ENCODE measurements at places on chromosomes 7 and 10.

DNA sequence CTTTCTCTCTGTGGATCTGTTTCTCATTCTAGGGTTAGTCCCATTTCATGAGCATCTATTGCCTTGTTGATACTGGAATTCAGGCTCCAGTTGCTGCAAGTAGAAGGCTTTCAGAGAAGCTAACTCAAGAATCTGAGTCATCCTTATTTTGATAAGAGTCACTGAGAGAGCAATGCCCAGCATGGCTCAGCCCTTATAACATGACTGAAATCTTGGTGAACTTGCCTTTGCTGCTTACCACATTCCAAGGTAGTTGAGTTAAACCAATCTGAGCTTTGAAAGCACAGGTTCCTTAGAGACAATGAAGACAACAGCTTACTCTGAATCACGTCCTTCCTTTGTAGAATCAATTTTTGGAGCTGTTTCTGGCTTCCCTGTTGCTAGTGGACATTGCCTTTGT lies 53.6 kb upstream of the CHCHD3 start:
- DNase-seq = no peak

DNA sequence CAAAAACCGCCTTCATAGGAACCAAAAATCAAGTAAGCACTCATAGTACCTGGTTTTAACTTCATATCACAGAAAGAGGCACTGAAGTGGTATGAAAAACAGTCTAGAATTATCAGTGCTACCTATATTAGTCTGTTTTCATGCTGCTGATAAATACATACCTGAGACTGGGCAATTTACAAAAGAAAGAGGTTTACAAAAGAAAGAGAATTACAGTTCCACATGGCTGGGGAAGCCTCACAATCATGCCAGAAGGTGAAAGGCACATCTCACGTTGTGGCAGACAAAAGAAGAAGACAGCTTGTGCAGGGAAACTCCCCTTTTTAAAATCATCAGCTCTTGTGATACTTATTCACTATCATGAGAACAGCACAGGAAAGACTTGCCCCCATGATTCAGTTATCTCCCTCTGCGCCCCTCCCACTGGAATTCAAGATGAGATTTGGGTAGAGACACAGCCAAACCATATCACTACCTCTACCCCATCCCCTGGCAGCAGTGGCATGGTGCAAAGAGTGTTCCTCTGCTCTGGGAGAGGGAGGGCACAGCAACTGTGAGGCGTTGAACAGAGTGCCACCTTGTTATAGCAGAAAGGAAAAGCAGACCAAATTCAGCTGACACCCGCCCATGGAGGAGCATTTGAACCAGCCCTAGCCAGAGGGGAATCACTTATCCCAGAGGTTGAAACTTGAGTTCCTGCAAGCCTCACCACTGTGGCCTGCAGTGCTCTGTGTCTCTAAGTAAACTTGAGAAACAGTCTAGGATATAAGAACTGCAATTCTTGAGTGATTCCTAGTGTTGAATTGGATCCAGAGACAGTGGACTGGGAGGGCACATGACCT lies 61.9 kb upstream of the PTPRZ1 start:
- no peak for DNase-seq

- peak; percentile 66 for DNase-seq
Observed at GRCh38 chr7:108442039-108442568, 14.1 kb downstream of the NRCAM start.

GRCh38 chr7:114589436-114589835 lies 174.8 kb downstream of the FOXP2 start:
- DNase-seq = no peak

DNA sequence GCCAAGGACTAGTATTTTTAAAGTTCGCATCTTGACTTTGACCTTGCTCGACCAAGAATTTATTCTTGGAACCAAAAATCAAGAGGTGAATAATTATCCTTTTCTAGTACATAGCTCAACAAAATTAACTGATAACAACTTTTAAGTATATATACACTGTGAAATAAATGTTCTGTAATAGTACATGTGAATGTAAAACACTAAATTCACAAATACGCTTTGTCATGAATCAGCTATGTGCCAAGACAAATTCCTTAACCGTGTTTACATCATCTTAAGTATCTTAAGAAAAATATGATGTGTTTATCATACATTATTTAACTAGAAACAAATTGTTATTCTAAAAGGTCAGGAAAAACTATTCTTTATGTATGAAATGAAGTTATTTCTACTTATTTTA lies 83.3 kb downstream of the CUL2 start:
- peak; percentile 92 for DNase-seq

DNA sequence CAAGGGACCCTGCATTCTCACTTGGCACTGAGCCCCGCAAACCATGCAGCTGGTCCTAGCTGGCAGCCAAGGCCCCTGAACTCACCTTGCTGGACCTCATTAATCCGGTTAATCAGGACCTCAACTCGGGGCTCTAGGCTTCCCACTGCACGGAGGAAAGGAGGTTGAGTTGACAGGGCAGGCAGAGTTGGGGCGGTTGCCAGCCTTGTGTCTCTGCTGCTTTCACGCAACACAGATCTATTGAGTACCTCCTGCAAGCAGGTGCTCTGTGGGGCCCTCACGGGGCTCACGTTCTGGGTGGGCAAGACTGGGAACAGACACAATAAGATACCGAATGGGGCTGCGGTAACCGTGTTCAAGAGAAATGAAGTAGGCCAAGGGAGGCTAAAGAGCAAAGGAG lies 6.2 kb downstream of the SYCE1 start:
- no peak for DNase-seq

- DNase-seq = no peak
Observed at GRCh38 chr7:22214000-22214399, 143.0 kb downstream of the RAPGEF5 start.

- no peak for DNase-seq
Observed at GRCh38 chr10:101319241-101319915, 34.6 kb upstream of the BTRC start.

GRCh38 chr7:80869821-80870751 lies 48.8 kb downstream of the SEMA3C start:
- DNase-seq = peak; percentile 77

GRCh38 chr10:116151076-116151475 lies 121.9 kb downstream of the GFRA1 start:
- no peak for DNase-seq

- no peak for DNase-seq
Observed at GRCh38 chr7:82373926-82374635, 69.5 kb downstream of the CACNA2D1 start.

- no peak for DNase-seq
Observed at GRCh38 chr7:131498237-131498885, 58.1 kb downstream of the PODXL start.

DNA sequence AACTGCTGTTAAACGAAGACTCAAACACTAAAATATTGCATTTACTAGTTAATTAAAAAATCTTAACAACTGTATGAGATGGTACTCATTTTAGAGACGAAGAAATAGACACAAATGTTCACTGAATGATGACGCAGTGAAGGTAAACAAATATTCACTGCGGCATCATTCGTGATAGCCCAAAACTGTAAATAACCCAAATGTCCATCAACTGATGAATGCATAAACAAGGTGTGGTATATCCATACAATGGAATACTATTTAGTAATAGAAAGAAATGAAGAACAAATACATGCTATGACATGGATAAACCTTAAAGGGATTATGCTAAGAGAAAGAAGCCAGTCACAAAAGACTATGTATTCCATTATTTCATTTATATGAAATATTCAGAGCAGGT lies 51.4 kb downstream of the CDK6 start:
- no peak for DNase-seq

GRCh38 chr7:133183969-133184368 lies 68.9 kb upstream of the EXOC4 start:
- DNase-seq = peak; percentile 14

- no peak for DNase-seq
Observed at GRCh38 chr10:119377958-119378736, 164.4 kb downstream of the RGS10 start.

DNA sequence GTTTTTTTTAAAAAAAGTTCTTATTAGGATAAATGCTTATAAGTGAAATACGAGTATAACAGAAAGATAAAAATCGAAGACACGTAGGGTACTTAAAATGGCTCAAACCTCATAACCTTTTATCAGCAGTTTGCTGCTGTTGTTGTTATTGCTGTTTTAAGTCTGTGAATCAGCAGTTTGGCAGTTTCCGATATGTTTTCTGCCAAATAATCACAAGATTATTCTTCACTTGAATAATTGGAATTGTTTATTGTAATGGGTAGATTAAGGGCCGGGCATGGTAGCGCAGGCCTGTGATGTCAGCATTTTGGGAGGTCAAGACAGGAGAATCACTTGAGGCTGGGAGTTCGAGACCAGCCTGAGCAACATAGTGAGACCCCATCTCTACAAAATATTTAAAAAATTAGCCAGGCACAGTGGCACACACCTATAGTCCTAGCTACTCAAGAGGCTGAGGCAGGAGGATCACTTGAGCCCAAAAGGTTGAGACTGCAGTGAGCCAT lies 177.6 kb downstream of the VTI1A start:
- DNase-seq = no peak

- DNase-seq = no peak
Observed at GRCh38 chr7:34550996-34551395, 107.0 kb upstream of the NPSR1 start.

DNA sequence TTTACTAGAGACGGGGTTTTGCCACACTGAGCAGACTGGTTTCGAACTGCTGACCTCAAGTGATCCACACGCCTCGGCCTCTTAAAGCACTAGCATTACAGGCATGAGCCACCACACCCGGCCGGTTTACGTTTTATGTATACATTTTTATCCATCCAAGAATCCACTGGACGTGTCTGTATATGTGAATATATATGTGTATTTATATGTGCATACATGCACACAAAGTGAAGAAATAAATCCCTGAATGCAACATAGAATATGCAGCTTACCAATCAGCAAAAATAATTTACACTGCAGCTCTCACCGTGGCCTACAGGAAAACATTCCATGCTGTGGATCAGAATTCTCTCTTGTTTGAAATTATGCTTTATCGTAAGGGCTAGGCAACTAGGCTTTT lies 23.3 kb downstream of the DCLRE1C start:
- DNase-seq = no peak

DNA sequence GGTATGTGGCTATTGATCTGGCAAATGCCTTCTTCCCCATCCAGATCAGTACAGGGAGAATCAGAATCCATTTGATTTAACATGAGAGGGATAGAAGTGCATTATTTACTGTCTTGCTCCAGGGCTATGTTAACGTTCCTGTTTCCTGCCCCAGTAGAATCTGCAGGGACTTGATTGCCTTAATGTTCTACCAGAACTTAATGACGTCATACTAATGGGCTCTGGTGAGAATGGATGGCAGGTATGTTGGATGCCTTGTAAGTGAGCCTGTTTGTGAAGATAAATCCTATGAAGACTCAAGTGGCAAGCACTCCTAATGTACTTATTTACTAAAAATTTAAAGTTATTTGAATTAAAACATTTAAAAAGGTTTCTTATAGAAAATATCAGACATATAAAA lies 44.5 kb upstream of the CHCHD3 start:
- no peak for DNase-seq

DNA sequence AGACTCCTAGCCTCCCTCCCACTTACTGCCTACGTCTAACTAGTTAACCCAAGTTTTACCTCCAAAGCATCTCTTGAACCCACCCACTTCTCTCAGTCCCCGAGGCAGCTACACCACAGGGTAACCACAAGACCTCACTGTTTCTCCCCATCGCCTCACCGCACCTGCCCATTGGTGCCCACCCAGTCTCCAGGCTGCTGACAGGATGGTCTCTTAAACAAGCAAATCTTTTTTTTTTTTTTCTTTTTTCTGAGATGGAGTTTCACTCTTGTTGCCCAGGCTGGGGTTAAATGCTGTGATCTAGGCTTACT lies 47.0 kb downstream of the DENND2A start:
- no peak for DNase-seq

- no peak for DNase-seq
Observed at GRCh38 chr7:79284211-79284610, 169.3 kb downstream of the MAGI2 start.

DNA sequence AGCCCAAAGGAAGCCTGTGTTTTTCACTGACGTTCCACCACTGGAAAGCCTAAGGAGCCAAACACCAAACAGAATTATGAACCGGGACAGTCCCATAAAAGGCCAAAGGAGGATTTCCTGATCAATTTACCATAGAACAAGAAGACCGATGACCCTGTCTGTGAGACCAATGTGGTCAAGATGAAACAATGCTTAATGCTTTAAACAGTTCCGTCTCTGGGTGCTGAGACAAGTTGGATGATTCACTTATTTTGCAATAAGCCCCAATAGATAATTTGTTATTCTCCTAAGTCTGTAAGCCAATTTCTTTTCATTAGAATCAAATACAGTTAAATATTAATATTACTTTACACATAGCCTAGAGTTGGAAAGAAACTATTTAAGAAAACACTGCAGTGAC lies 134.9 kb downstream of the MICU1 start:
- DNase-seq = no peak

GRCh38 chr7:48176356-48176893 lies 5.2 kb downstream of the ABCA13 start:
- no peak for DNase-seq

DNA sequence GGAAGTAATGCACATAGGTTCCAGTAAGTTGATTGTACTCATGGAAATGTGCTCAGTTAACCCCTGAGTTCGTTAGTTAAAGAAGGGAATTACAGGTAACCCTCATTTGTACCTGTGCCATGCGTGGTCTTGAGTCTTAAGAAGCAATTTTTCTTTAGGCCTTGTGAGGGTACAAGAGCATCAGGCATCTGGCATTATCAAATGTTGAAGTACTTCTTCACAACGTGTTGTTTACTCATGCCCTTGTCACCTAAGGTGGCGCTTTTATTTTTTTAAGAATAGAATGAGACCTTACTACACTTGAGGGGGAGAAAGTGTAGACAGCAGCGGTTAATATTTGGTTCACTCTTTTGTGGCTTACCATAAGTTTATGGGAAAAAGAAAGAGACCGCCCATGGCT lies 167.1 kb downstream of the VTI1A start:
- no peak for DNase-seq

GRCh38 chr7:144656965-144657517 lies 178.8 kb downstream of the TPK1 start:
- no peak for DNase-seq

DNA sequence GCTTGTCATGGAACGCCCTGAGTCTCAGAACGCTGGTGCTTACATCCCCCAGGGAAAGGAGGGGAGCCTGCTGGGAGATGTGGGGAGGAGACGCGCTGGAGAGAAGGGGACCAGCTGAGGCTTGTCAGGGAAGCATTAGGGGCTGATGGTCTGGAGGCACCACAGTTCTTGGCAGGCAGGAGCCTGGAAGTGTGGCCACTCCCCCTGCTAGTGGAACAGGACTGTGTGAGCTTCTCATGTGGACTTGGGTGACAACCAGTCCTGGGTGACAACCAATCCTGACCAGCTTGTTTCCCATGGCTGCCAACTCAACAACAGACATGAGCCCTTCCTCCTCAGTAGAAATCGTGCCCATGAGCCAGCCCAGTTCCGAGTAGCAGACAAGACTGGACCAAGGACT lies 87.8 kb downstream of the SPDYE5 start:
- DNase-seq = no peak

GRCh38 chr7:73638911-73639310 lies 14.6 kb upstream of the MLXIPL start:
- DNase-seq = no peak

DNA sequence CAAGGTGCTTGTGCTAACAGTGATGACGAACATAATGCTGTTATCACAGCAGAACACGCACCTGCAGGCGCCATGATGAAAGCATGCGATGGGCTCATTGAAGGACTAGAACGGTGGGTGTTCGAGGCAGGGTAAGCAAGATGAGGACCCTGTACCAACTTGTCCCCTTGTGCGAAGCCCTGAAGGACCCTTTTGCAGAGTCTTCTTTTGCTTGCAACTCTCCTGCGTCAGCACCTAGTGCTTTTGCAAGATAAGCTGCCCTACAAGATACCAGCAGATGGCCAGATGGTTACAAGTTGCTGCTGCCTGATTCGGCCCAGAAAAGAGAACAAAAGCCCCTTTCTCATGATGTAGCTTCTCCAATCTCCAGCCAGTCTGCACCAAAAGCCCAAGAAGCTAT lies 4.2 kb upstream of the IL15RA start:
- DNase-seq = no peak
